ENCODE measurements at places on chromosomes 11 and 22.

- DNase-seq, result no peak
Observed at GRCh38 chr11:20243974-20244373, 83.7 kb upstream of the DBX1 start.

GRCh38 chr11:83140691-83141455 lies 16.1 kb upstream of the PCF11 start:
- no peak for DNase-seq

DNA sequence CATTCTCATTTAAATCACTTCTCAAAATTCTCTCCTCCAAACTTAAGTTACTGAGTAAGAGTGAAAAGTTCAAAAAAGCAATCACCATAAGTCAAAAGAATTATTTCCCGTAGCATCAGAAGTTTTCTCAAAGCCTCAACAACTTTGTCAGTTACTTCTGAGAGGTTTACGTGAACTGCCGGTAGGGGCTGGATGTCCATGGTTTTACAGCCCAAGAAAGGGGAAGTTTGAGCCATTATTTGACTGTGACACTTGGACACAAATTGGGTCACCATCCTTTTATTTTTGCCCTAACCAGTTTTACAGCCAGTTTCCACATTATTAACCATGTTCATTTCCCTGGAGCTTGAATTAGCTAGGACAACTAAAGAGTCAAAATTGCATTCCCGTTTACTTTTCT lies 7.5 kb downstream of the POU2AF3 start:
- DNase-seq, result no peak

DNA sequence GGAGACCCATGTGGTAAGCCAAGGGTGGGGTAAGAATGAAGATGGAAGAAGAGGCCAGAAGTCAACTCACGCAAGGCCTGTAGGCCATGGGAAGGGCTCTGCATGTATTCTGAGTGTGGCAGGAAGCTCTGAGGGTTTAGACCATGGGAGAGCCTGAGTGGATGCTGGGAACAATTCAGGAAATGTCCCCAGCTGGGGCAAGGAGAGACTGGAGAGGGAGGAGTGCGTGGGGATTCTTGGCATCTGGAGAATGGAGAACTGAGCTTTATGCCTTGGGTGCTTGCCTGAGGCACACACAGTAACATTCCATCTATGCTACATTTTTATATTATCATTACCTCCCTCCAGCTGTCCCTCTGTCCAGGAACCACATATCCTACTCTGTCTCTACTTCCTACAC lies 50.4 kb upstream of the CD82 start:
- no peak for DNase-seq

- no peak for DNase-seq
Observed at GRCh38 chr11:105821372-105821771, 200.7 kb downstream of the MSANTD4 start.

DNA sequence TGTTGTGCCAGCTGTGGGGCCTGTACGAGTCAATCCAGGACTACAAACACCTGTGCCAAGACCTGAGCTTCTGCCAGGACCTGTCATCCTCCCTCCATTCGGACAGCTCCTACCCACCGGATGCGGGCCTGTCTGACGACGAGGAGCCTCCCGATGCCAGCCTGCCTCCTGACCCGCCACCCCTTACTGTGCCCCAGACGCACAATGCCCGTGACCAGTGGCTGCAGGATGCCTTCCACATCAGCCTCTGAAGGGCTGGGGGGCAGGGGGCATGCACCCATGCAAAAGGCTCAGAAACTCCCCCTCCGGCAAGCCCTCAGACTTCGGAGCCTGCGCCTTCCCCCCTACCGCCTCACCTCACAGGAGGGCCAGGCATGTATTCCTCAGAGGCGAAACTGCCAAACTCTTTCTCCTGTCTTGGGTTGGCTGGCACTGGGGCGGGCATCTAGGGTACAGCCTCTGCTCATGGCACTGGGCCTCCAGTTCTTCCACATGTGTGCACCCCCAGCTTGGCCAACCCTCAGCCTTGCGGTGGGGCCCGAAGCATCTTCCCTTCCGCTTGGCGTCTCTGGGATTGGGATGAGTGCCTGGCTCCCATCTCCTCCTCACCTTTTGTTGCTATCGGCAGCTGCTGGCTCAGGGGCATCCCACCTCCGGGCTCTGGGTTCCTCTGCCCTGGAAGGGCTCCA lies 1.2 kb downstream of the FAM89B start:
- DNase-seq, result no peak

DNA sequence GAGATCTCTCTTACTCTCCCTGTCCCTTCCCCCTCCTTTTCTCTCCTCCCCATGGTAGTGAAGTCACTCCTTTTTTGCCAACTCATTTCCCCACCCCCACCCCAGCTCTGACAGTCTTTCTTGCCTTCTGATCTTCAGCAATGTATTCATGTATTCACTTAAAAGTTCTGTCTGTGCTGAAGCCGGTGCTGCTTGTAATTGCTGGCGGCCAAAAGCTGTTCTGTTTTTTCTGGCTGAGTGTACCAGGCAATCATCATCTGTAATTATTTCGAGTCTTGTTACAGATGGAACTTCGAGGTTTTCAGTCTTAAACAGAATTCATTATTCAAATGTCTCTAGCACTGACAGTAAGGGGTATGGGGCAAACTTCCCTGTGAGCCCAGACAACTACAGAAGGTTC lies 99.5 kb downstream of the SPATA19 start:
- DNase-seq, result no peak

DNA sequence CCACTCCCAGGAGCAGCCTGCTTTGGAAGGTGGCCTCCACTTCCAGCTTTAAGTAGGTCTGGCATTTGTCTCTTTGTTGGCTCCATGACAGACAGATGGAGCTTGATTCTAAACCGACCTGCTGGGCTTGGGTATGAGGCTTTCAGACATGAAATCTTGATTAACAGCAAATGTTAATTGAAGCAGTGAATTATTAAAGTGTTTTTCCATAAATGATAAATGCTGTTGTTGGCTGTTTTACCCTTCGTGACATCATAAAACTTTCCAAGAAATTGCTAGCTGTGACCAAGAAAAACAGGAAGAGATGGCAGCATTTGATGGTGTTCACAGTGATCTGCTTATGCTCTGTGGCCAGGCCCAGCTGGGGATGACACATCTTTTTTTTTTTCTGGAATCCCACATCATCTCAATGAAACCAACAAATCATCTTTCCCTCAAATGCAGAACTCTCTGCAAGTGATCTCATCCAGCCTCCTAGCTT lies 66.1 kb downstream of the RBMXL2 start:
- no peak for DNase-seq

- DNase-seq, result peak; percentile 83
Observed at GRCh38 chr11:46273511-46274205, 3.8 kb upstream of the CREB3L1 start.

DNA sequence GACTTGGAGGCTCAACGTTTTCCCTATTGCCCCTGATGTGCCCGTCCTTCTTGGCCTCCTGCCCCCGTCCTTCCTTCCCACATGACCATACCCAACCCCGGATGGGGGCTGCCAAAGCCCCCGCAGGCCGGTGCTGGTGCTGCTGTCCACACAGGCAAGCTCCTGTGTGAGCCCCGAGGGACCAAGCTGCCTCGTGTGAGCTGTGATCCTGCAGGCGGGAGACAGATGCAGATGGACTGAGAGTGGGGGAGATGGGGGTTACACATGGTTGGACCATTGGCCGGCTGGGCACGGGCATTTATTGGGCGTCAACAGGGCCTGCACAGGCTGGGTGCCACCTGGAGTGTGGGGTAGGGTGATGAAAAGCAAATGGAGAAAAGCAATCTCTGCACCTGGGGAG lies 313.2 kb upstream of the B3GAT1 start:
- DNase-seq, result no peak

- DNase-seq, result peak; percentile 11
Observed at GRCh38 chr11:19394525-19395016, 153.8 kb upstream of the E2F8 start.

- no peak for DNase-seq
Observed at GRCh38 chr11:122755409-122755808, 82.9 kb upstream of the CRTAM start.

GRCh38 chr11:64533501-64533900 lies 57.5 kb upstream of the SLC22A12 start:
- no peak for DNase-seq

- no peak for DNase-seq
Observed at GRCh38 chr22:19981171-19981960, 35.3 kb downstream of the ARVCF start.

GRCh38 chr11:63015521-63016215 lies at the start of gene SLC22A8:
Gene SLC22A8, minus strand, starts transcription at chr11:63015841. Its CDS starts 883 bp downstream, at chr11:63014958.
- DNase-seq, result no peak

GRCh38 chr11:57406337-57406904 lies 16.0 kb upstream of the PRG2 start:
- peak; percentile 27 for DNase-seq

DNA sequence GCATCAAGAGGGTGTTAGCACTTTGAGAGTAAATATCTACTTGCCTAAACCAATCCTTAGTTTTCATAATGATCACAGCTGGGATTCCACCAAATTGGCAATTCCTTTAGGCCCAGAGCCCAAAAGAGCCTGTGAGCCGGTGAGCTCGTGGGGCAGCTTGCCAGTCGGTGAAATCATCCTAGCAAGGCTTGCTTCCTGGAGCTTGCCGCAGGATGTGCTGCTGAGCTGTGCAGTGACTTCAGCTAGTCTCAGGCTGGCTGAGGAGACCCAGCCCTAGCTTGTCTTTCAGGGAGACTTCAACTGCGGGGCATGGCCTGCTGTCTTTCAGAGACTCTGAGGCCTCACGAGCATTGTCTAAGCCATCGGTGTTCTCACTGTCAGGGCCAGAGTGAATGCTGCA lies 73.6 kb upstream of the SUSD2 start:
- peak; percentile 84 for DNase-seq

- DNase-seq, result no peak
Observed at GRCh38 chr11:57054817-57055216, 66.1 kb downstream of the OR5AK2 start.

DNA sequence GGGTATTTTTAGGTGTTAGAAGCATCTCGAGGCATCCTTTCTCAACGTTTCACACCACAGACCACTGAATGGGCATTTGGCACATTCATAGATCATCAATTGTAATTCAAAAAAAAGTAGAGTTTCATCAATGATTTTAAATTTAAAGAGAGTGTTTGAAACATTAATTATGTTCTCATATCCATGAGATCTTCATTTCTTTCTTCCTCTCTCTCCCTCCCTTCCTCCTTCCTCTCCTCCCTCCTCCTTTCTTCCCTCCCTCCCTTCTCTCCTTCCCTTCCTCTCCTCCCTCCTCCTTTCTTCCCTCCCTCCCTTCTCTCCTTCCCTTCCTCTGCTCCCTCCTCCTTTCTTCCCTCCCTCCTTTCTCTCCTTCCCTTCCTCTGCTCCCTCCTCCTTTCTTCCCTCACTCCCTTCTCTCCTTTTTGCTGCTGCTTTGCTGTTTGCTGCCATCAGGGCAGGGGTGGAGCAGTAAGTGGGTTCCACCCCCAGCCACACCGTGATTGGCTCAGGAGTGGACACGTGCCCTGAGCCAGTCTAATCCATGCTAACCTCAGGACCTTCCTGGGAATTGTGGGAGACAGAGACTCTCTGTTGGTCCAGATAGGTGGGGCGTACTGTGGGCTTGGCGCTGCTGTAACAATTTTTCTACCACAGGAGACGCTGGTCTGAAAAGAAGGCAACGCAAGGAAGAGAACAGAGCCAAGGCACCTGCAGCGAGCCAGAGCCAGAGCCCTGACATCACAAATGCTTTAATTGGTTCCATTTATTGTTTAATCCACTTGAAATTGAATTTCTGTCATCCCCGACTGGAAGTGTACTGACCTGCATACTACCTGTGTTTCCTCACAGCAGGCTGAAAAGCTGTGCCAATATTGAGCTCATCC lies 33.7 kb upstream of the APOBEC3A start:
- DNase-seq, result peak; percentile 69
